Activated CD8-positive, alpha-beta memory T cell treated with anti-CD3 and anti-CD28 coated beads, Interleukin-2, amount 50 U/mL, for 48 hours (primary cell): ENCODE measurements at places on chromosomes 11 and 22.
A peak's percentile ranks its signal among the peaks of the same experiment; 100 is the strongest.

DNA sequence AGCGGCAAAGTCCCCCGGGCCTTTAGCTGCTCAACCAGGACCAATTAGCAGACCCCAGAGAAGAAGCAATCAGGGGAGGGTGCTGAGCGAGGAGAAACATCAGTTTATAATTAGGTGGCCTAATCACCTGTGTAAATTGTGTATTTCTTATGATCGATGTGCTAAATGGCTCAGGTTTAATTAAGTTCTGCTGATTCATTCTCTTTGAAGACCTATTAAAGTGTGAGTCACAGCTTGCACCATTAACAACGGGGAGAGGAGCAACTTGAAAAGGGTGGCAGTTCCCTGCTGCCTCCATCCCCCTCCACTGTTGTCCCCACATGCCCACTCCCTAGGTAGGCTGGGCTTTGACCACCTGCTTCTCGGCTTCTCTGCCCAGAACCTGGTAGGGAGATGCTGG is 10.7 kb downstream of the ISX start:
- no peak for DNase-seq

DNA sequence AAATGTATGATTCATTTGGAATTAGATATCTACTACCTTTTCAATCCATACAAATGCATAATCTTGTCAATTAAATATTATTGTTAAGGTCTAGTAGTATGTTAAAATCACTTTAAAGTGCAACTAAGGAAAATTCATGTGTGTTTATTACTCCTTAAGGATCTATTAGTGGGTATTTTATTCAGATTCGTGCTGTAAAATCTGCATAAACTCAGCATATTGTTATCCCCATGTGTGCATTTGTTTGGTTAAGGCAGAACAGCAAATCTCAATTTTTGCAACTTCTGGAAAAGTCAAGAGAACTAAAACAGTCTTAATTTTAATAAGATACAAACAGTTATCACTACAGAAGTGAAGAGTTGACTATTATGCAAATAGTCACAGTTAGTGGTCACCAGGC is 234.5 kb downstream of the SOX6 start:
- DNase-seq = no peak

GRCh38 chr11:64355078-64355940 is 3.7 kb upstream of the RPS6KA4 start:
- DNase-seq = peak; percentile 79

DNA sequence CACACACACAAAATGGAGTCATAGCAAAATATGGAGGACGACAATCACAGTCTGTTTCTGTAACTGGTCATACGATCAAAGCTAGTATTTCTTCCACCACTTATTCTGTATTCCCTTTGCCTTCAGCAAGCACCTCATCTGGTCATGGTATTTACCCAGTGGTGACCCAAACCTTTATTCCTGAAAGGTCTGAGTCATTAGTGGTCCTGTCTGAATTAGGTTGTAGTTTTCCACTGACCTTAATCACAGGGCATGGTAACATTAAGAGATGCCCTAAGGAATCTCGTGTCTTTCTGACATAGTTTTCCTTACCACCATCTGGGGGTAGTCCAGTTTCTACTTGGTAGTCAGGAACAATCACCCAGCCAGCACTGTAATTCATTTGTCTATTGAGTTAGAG is 54.8 kb upstream of the CEP295 start:
- no peak for DNase-seq

DNA sequence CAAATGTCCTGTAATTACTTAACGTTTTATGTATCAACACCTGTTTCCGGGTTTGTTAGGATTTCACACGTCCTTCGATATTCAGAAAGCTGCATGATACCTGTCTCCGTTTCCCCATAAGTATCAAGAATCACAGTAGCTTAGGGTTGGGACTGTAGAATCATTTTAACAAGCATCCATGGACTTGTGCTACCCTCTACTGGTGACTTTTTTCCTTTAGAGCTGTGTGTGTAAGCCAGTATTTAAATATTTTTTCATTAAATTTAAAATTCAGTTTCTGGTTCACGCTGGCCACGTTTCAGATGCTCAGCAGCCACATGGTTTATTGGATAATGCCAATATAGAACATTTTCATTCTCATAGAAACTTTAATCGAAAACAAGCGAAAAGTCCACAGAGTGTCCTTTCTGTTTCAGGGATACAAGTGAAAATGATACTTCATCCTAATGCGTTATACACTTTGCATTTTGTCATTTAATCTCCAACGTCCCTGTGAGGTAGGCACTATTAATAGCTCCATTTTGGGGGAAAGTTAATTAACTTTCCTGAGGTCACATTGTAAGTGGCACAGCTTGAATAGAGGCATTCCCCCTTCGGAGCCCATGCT is 61.5 kb upstream of the SLC25A18 start:
- DNase-seq = no peak

GRCh38 chr22:26679003-26679629 is 21.7 kb downstream of the MIAT start:
- peak; percentile 87 for DNase-seq

DNA sequence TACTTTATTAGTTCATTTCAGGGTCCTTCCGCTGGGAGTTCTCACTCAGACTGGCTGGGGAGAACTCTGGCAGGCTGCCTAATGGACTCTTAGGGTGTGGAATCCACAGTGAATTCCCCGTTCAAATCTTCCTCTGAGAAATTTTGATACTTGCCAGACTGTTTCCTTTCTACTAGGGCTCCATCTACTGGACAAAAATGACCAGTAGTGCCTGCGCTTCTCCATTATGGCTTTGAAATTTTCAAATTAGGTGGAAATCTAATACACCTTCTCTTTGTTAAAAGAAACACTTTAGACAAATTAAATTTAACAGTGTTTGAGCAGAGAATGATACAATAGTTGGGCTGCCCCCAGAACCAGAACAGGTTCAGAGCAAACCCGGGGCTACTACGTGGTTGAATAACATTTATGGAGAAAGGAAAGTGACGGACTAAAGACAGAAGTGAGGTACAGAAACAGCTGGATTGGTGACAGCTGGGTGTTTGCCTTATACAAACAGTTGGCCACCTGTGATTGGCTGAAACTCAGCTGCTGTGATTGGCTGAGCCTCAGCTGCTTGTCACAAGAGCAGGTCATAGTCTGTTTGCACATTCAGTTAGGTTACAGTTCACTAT is 52.9 kb upstream of the FDX1 start:
- DNase-seq = no peak
